ENCODE measurements at places on chromosomes 11 and 22.

DNA sequence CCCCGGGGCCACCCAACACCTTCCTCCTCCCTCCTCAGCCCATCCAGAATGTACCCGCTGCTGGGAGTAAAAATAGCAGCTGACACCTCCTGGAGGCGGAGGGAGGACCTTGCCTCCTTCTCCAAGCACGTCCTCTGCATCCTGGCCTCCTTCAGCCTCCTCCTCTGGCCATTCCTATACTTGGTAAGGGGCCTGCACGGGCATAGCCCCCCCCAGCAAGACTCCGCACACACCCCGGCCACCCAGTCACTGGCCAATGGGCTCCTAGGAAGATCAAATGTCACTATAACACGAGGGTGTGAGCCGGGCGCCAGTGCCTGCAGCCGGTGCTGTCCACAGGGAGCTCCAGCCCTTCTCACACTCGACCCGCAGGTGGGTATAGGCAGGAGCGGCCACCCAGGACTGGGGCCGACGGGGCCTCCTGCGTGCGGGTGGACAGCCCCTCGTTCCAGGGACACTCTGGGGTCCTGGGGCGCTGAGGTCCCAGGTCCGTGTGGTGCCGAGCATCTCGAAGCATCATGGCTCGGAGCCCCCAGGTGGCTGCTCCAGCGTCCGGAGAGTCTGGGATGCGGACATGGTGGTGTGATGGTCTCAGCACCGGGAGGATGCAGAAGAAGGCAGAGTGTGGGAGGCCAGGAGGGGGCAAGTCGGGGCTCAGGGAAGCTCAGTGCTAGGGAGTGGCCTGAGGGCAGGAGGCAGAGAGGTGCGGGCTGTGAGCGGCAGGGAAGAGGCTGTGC is at the start of gene TNNT3:
Gene TNNT3 (plus strand): TSS at position 313 of the 737 bp plus-strand sequence. CDS start 3,172 bp downstream, outside the sequence.
- peak; percentile 80 for DNase-seq

DNA sequence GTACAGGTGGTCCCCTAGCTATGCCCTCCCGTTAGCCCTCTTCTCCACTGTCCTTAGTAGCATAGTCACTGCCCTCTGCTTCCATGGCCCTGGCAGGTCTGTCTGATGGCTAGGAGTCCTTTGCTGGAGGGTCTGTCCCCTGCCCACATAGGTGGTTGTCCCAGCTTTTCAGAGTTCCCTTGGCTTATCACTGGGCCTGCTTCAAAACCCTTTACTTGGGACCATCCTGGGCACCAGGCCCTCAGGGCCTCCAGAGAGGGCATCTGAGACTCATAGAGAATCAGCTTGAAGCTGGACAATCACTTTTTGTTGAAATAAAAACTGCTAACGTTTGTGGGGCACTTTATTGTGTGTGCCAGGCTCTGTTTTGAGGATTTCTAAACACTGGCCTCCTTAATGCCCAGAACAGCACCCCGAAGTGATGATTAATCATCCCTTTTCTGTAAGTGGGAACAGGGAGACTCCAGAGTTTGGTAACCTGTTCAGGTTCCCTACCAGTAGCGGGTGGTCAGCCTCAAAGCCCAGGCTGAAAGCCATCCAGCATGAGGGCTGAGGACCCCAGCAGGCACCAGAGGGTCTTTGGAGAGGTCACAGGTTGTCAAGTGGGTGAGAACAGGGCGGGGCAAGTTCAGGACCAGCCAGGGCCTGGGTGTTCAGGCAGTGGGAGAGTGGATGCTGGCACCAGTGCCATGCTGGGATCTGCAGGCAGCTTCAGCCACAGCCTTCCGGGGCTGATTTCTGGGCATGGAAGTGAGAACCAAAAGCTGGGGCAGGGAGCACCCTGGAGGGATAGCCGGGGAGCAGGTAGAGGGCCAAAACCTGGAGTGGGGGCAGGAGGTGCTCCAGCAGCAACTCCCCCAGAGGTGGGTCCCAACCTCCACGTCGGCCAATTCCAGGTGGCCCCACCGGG is 495 bp upstream of the KCNK4 start:
- no peak for DNase-seq

DNA sequence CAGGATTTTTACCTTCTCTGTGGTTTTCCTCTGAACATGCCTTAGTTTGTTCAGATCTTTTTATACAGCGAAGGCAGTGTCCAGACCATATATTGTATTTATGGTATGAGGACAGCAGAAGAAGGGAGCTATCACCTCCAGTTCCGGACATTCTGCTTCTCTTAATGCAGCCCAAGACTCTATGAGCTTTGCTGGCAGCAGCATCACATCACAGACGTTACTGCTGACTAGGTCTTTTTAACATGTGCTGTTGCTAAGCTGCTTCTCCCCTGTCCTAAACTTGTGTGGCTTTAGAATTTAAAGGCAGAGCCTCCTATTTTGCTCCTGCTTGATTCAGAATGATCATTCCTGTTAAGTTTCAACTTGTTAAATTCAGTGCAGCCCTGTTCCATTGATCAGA is 13.4 kb downstream of the MICAL2 start:
- no peak for DNase-seq

GRCh38 chr11:105315287-105315686 is 175.7 kb upstream of the CARD18 start:
- DNase-seq = peak; percentile 20

- peak; percentile 3 for DNase-seq
Measured at GRCh38 chr11:28743061-28743550, 634.9 kb downstream of the METTL15 start.
